ENCODE measurements at places on chromosomes 3 and 15.

- peak; percentile 83 for DNase-seq
Observed at GRCh38 chr15:77083381-77084160, 12.7 kb upstream of the TSPAN3 start.

GRCh38 chr3:60528651-60529050 is 722.6 kb downstream of the FHIT start:
- DNase-seq: no peak

GRCh38 chr3:185042312-185043050 is 110.4 kb downstream of the C3orf70 start:
- DNase-seq: no peak

GRCh38 chr15:85128621-85129020 is 147.0 kb downstream of the PDE8A start:
- no peak for DNase-seq

DNA sequence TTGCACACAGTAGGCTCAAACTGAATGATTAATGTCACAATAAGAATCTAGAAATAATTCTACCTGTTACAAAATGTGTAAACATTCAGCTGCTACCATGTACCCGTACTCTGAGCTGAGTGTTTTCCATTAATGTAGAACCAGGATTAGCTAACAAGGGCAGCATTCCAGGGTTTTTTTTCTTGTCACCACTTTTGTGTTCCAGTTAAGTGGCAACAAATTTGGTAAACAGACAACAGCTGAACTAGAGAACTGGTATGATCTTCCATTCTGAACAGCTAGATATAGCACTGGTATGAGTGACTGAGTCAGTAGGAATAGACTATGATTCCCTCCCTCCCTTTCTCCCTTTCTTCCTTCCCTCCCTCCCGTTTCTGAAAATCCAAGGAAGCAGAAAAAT is 229.4 kb downstream of the CD47 start:
- no peak for DNase-seq

DNA sequence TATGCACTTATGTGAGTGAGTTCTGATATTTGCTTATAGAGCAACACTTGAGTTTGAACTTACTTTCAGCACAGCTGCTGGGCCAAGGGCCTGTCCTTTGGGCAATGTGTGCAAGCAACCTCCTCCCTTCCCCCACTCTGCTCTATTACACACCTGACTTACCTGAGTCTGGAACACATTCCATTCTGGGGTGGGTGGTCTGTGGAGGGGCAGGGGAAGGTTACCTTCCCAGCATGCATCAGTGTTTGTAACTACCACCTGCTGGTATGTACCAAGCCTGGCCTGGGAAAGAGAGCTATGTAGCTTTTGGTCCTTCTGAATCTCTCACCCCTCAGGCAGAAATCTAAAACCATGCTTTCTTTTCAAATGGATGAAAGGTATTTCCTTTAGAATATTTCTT is 103.0 kb downstream of the ISL2 start:
- no peak for DNase-seq

- DNase-seq: no peak
Observed at GRCh38 chr3:166993015-166993630, 387.0 kb downstream of the ZBBX start.

- DNase-seq: no peak
Observed at GRCh38 chr3:108497271-108497670, 13.1 kb downstream of the MYH15 start.

- DNase-seq: no peak
Observed at GRCh38 chr3:2861920-2862319, 248.3 kb downstream of the IL5RA start.

GRCh38 chr3:196169836-196170240 is 41.4 kb downstream of the ZDHHC19 start:
- DNase-seq: no peak

DNA sequence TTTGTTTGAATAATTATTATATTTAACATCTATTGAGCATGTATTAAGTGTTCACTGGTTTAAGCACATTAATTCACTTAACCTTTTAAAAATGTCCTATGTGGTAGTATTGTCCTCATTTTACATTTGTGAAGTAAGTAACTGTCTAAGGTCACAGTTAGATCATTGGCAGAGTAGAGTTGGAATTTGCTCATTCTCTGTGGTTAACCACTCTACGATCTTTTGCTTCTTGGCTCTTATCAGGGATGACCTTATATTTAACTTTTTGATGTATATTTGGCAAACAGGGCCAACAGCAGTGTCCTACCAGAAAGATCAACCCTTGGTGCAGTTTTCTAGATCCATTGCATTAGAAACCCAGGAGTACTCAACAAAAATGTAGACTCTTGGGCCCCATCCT is 34.0 kb downstream of the PXK start:
- DNase-seq: no peak

DNA sequence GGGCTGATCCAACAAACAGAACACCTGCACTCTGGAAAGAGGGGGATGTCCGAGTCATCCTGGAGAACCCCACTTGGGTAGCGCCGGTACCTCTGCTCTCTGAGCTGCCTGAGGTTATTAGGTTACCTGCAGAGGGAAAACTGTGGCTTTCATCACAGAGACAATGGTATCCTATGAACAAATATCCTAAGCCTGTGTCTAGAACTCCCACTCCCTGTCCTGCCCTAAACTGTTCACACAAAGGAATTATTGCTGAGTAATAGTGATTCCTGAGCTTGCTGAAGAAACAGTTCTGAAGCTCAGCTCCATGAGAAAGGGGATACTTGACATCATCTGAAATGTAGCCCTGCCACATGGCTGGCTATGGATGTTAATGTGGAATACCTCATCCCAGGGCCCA is 31.9 kb upstream of the WNT5A start:
- no peak for DNase-seq

All from amygdala (tissue), 56 donors.